Right lobe of liver (tissue), 6 donors: ENCODE measurements at places on chromosomes 7 and 10. TPM values are rescaled to one million over a fixed set of nuclear protein-coding genes. Genes with fewer than 3 reads are reported as not detected.

- no peak for DNase-seq
Measured at GRCh38 chr7:79386688-79387422, 66.6 kb downstream of the MAGI2 start.

GRCh38 chr7:157138101-157138423, 664 bp upstream of the UBE3C start:
- DNase-seq = no peak

- DNase-seq = no peak
Measured at GRCh38 chr10:62057359-62057758, 155.9 kb downstream of the ARID5B start.

The SPDYE2 gene
- not detected for total RNA-seq

GRCh38 chr7:91517201-91517785, 253.1 kb downstream of the FZD1 start:
- DNase-seq = no peak

GRCh38 chr10:85284778-85285770, 956.7 kb downstream of the CCSER2 start:
- DNase-seq = no peak

The EBF3 gene
- not detected for total RNA-seq

- DNase-seq = no peak
Measured at GRCh38 chr7:140142031-140142430, 34.8 kb downstream of the KDM7A start.

The SPDYE8 gene
- not detected for total RNA-seq

The CLCN1 gene
- total RNA-seq = not detected

The CHST12 gene
- 6.3 TPM for total RNA-seq

The CHAT gene
- total RNA-seq = not detected

The SUV39H2 gene
- total RNA-seq = 5.0 TPM
